ENCODE measurements at places on chromosomes 4 and X.

GRCh38 chr4:143921181-143921580 lies 15.8 kb upstream of the GYPE start:
- DNase-seq, result no peak

GRCh38 chr4:69092190-69092589 lies 4.1 kb upstream of the UGT2B7 start:
- DNase-seq, result no peak

DNA sequence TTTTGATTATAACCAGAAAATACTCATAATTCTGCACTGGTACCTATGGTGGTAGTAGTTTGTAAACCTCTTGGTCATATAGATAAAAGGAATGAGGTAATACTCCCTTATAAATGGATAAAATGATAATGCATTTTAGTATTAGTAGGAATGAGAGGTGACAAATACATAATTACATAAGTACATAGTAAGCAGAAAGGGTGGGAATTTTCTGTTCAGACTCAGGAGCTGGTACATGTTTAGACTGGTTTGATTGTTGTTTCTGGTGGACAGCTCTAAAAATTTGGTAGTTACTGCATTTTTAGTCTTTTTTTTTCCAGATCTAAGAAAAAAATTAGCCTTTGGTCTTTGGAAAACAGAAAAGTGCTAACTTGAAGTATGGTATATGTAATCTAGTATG lies 70.4 kb upstream of the AGA start:
- DNase-seq, result no peak

GRCh38 chrX:22392133-22392948 lies 119.6 kb downstream of the CBLL2 start:
- DNase-seq, result no peak

GRCh38 chr4:180788729-180789128 lies 1454.5 kb upstream of the TENM3 start:
- DNase-seq, result no peak

GRCh38 chrX:23394421-23394820 lies 59.8 kb downstream of the PTCHD1 start:
- DNase-seq, result no peak

DNA sequence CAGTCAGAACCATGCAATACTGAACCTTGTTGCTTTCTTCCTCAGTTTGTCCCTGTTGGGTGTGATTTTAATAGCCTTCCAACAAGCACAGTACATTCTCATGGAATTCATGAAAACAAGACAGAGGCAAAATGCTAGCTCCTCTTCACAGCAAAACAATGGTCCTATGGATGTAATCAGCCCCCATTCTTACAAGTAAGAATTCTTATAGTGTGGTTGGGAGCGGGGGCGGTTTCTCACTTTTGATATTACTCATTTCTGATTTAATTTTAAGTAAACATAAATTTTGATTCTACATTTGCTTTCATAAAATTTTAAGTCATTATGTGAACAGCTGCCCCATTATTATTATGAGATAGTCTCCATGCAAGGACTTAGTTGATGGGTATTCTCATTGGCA lies 80.8 kb upstream of the TLR2 start:
- no peak for DNase-seq

DNA sequence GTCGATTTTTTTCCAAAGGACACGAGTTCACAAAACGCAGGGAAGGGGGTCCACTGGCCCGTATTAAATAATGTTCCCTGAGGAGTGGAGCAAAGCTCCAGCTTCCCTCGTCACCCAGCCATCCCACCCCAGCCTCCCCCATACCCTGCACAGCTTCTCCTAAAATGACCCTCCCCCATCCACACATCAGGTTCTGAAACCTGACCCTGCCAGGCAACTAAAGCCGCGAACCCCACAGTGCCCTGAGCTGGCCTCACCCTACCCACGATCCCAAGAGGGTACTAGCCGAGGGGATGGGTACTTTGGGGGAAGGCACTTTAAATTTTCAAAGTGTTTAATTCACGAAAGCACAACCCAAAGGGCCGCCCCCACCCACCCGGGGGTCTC lies 634 bp downstream of the APOO start:
- DNase-seq, result no peak

- DNase-seq, result peak; percentile 52
Observed at GRCh38 chr4:119559044-119559647, 69.5 kb downstream of the PDE5A start.

- no peak for DNase-seq
Observed at GRCh38 chrX:129980001-129980401, 2.4 kb upstream of the BCORL1 start.

DNA sequence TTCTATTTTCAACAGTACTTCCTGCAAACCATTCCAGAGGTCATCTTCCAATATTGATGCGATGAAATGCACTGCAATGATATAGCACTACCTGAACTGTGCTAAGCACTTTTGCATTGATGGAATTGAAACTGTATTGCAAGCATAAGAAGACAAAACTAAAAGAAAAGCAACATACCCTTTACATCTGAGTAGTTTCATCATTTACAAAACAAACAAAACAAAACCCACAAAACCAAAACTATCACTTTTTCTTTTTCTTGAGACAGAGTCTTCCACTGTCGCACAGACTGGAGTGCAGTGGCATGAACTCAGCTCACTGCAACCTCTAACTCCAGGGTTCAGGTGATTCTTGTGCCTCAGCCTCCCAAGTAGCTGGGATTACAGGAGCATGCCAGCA lies 120.1 kb upstream of the NAP1L5 start:
- DNase-seq, result no peak

DNA sequence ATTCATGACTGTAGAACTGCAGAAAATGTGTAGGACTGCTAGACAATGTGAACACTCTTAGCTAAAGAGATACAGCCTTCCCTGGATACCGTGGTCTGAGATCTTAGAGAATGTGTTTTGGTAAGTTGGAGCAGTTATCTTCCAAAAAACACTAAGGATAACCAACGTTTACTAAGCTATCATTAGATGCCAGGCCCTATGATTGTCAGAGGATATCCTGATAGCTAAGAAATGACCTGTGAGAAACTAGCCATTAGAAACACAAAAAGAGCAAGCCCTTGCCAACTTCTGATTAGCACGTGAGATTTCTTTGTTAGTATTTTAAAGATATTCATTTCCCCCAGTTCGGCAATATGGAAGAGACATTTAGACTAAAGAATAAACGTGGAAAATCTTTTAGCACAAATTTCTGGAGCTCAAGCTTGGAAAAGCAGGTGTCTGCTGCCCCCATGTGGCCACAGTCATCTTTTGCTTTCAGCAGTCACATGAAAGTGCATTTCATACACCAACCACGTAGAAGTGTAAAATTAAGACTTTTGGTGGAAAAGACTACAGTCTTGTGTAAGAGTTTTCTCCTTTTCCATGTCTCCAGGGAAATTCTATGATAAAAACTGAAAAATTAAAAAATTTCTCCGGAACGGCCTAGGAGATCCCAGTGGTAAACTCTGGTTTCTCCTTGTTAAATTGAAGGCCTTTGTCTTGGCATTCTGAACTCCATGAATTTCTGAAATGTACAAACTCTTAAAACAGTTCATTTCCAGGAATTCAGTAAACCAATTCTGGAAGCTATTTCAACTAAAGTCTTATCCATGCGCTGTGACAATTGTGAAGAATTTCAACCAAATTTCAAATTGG lies 136.4 kb downstream of the ZNF674 start:
- peak; percentile 44 for DNase-seq

DNA sequence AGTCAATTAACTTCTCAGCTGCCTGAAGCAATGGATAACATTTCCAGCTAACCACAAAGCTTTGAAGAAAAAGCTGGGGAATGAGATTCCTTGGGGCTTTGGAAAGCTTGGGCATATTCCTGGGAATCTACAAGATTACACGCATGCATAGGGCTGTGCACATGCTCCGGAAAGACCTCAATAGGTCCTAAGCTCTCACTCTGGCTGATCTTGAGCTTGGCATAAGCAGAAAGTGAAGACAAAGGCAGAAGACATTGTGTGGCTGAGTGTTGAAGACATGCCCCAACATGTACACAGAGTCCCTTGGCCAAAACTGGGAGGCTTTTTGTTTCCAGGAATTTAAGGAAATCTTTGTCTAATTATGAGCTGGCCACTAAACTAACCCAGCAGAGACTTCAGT lies 31.2 kb downstream of the ATG4A start:
- DNase-seq, result peak; percentile 84

DNA sequence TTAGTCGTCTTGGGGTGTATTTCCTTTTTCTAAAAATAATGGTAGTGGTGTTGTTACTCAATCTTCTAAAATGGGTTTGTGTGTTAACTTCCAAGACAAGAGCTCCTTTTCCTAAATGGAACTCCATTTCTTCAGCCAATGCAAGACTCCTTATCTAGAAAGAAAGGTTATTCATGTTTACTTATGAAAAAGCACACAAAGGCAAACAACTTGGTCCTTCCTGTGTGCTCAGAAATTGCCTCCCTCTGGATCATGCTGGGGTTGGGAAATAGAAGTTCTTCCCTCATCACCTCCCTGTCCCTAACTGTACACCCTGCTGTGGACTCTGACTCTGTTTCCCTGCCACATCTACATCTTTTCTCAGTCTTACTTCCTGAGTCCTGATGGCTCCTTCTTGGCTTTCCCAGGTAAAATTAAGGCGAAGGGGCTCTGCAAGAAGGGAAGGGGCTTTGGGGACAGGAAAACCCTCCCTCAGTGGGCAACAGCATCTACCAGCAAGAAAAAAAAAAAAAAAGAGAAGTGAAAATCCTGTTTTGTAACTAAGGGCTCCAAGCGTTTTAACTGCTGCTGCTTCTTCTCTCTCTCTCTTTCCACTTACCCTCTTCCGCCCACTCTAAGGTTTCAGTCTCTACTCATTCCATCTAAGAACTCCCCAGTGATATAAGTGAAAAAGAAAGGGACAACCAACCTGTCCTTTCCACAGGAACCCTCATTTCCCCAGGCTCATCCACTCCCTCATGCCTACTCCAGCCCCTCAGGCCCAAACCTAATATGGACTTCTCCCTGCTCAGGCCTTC lies 19.8 kb upstream of the TASL start:
- DNase-seq, result no peak

DNA sequence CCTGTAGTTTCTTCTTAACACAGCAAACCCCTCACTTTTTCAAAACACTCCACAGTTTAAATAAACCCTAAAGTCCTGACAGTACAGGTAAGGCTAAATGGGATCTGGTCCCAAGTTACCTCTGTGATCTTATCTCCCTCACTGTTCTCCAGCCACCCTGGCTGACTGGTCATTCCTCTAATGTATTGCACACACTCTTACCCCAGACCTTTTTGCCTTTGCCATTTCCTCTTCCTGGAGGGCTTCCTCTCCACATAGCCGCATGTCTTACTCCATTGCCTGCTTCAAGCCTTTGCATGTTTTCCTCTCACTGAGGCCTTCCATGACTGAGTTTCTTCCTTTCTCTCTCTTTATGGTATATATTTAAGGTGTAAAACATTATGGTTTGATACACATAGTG lies 19.5 kb upstream of the ANXA3 start:
- DNase-seq, result no peak

- no peak for DNase-seq
Observed at GRCh38 chr4:94544811-94545210, 93.1 kb downstream of the PDLIM5 start.

DNA sequence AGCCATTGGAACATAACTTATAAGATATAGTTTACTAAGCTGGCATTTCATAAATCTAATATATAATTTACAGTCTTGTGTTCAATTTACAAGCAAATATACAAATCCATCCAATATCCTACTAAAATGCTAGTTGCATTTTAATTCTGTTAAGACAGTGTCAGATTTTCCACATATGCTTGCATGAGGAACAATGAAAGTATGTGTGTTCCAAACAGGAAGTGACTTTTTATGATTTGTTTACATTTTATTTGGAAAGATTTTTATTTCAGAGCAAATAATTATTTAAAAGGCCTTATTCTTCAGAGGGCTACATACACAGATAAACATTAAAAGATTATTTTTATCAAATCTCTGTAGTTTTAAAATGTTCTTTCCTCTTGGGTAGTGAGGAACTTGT lies 130.1 kb downstream of the KLHL34 start:
- DNase-seq, result peak; percentile 16

DNA sequence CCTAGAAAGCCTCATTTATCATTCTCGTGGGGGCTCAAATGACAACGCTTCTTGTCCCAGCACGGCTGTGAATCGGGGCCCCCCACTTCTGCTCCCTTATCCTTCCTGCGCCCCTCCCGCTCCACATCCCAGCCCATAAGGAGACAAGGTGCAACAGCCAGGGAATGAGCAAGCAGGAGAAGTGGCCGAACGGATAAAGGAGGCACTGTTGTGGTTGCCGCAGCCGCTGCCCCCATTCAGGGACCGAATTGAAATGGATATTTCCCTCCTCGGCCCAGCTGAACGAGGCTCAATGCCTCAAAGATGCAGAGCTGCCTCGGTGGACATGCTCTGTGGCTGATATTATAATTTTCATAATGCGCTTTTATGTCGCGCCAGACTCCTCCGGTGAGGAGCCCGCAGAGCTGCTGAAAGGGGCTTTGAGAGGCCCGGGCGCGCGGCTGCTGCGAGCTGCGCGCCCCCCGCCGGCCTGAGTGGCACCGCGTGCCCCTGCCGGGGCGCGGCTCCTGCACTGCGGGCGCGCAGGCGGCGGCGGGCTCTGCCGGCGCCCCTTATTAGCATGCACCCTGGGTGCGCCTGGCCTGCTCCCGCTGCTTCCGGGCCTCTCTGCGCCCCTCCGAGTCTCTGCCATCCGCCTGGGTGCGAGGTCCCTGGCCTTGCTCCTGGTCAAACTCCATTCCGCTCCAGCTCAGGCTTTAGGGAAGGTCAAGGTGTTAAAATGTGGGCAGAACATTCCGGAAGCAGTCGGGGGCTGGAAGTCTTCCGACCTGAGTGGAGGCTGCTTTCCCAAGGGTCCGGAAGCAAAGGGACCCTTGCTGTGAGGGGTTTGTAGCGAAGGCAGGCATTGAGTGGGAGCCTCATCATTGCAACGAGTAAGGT lies 68.2 kb upstream of the TMEM33 start:
- no peak for DNase-seq

- DNase-seq, result no peak
Observed at GRCh38 chr4:176002007-176002613, 63.5 kb upstream of the WDR17 start.

GRCh38 chr4:11700751-11701226 lies 272.1 kb upstream of the HS3ST1 start:
- DNase-seq, result no peak

GRCh38 chrX:123424546-123424945 lies 240.5 kb downstream of the GRIA3 start:
- DNase-seq, result peak; percentile 59

GRCh38 chr4:80266253-80266901 lies at the start of gene FGF5:
Gene FGF5, plus strand, starts transcription at chr4:80266664. Its CDS starts 161 bp downstream, at chr4:80266825.
- DNase-seq, result no peak

DNA sequence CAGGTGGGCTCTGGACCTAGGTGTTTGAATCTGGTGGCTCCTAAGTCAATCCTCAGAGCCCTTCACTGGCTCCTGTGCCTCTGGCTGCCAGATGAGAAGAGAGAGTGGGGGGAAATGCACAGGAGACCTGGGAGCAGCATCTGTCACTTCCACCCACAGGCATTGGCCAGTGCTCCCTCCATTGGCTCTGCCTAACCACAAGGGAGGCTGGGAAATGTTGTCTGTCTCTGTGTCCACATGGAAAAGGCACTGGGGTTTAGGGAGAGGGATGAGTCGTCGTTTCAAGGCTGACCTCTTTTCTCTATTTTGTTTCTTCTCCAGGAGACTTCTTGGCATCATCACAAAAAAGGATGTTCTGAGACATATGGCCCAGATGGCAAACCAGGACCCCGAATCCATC lies 76.4 kb downstream of the CLCN4 start:
- DNase-seq, result no peak

GRCh38 chr4:168183717-168184571 lies 91.6 kb downstream of the ANXA10 start:
- DNase-seq, result no peak

- DNase-seq, result no peak
Observed at GRCh38 chr4:168773388-168774195, 236.5 kb downstream of the CBR4 start.

- no peak for DNase-seq
Observed at GRCh38 chr4:8920289-8920965, 48.8 kb upstream of the HMX1 start.
